ENCODE measurements at places on chromosomes 5 and 9. TPM values are rescaled to one million over a fixed set of nuclear protein-coding genes. Genes with fewer than 3 reads are reported as not detected.
A peak's percentile ranks its signal among the peaks of the same experiment; 100 is the strongest.

Gene TSSK1B
- total RNA-seq = not detected

Gene GPX8
- total RNA-seq = 19.1 TPM

- DNase-seq = no peak
These were observed 110.9 kb downstream of the FOXD1 start for GRCh38 chr5:73337586-73338255.

- DNase-seq = no peak
These were observed 62.9 kb upstream of the PPARGC1B start for GRCh38 chr5:149667084-149667828.

DNA sequence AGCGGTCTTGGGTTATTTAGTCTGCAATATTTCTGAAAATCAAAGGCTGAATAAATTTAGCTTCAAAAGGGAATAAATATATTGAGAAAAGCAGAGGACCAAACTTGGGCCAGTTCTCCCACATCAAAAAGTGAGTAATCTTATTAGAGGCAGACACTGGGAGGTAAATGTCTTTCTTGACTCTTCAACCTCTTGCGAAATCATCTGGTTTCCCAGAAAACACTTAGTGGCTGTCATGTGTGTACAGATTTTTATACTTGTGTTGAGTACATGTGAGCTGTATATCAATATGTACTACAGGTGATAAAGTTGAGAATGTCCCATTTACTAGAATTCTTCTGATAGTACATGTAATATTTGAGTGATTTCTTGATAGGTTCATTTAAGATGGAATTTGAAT lies 454.9 kb downstream of the PRR16 start:
- DNase-seq = no peak

DNA sequence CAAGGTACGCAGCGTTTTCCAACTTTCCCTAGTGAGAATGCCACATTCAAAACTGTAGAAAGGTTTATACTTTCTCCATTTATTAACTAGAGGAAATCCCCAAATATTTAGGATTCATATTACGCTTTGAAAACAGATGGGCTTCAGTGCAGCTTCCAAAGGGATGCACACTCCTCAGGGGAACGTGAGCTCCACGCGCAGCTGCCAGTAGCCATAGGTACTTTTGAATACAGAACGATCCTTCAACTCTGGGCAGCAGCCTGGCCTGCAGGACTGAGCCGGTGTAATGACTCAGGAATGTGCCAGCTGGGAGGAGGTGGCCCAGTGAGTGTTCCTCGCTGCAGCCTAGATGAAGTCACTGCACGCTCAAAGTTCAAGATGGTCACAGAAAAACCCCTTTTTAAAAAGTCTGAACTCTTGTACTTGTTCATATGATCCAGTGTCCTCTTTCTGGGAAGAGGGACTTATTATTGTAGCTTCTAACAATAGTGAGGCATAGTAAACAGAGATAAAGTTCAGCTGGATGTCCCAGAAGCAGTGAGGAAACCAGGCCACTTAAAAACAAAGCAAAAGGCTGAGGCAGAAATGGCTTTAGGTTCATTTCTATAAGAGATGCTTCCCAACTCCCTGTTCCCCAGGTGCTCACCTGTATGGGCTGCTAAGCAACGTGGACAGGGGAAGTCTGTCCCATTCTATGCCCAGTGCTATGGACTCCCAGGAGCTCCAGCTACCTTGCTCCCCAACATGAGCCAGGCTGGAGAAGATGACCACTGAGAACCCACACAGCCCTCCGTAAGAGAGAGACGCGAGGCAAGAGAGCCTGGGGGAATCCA lies 130.0 kb downstream of the LHFPL2 start:
- peak; percentile 48 for DNase-seq

GRCh38 chr9:93320591-93321219 lies 130.8 kb upstream of the FAM120A start:
- DNase-seq = no peak
